ENCODE measurements at places on chromosomes 4 and X. TPM values are rescaled to one million over a fixed set of nuclear protein-coding genes. Genes with fewer than 3 reads are reported as not detected.

DNA sequence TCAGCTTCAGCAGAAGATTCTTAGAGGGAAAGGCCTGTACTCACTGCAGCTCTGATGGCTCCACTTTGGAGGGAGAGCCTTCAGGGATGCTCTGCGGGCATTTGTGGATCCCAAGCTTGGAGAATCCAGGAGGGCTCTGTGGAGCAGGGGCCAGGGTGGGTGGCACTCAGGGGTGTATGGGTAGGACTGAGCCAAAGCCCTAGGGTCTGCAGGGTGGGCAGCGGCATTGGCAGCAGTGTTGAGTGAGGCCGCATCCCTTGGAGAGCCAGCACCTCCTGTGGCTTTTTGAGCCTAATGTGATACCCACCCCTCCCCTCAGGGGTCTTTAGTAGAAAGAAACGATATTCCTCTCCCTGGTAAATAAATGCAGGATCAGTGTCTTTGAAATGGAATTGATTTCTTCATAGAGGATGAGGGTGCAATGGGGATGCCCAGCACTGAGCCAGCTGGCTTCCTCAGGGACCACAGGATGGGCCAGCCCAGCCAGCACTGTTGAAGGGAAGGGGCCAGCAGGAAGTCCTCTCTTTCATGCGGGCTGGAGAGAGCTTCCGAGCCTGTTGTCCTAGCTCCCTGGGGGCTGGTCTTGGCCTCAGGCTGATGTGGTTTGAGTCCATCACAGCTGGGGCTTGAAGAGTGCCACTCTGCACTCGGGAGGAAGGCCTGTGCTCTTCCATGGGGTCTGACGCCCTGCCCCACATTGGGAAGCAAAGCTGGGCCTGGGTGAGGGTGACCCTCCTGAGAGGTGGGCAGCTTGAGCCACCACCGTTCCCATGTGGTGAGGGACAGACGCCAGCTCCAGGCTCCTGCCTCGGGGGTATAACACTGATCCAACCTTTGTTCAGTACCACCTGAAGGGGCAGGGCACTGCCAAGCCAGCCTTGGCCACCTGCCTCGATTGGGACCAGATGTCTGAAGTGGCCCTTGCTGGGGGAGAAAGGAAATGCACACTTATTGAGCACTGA, 49.5 kb downstream of the PSAPL1 start:
- no peak for DNase-seq
- H3K4me3 ChIP-seq: no peak overlapping the region
- H3K27me3 ChIP-seq: peaks cover 19% of the 10 kb centered on the region

The SMIM9 gene
- not detected for total RNA-seq

The EVC2 gene
- total RNA-seq: 5.9 TPM

DNA sequence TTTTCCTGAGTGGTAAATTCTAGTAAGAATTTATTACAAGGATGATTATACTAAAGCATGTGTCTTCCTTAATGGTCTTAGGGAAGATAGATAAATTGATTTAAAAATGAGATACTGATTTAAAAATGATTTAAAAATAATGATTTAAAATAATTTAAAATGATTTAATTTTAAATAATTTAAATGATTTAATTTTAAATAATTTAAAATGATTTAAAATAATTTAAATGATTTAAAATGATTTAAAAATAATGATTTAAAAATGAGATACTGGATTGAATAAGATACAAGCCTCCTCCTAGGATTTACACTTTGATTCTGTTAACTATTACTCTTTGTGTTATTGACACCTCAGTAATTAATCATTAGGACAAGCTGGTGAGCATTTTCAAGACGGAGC, 59.0 kb downstream of the COX7B2 start:
- H3K4me3 ChIP-seq: no peak overlapping the region
- no peaks in the 10 kb centered on the region for H3K36me3 ChIP-seq
- H3K27me3 ChIP-seq: no peaks in the 10 kb centered on the region
- H3K4me1 ChIP-seq: no peaks in the 10 kb centered on the region
- H3K27ac ChIP-seq: no peak overlapping the region

DNA sequence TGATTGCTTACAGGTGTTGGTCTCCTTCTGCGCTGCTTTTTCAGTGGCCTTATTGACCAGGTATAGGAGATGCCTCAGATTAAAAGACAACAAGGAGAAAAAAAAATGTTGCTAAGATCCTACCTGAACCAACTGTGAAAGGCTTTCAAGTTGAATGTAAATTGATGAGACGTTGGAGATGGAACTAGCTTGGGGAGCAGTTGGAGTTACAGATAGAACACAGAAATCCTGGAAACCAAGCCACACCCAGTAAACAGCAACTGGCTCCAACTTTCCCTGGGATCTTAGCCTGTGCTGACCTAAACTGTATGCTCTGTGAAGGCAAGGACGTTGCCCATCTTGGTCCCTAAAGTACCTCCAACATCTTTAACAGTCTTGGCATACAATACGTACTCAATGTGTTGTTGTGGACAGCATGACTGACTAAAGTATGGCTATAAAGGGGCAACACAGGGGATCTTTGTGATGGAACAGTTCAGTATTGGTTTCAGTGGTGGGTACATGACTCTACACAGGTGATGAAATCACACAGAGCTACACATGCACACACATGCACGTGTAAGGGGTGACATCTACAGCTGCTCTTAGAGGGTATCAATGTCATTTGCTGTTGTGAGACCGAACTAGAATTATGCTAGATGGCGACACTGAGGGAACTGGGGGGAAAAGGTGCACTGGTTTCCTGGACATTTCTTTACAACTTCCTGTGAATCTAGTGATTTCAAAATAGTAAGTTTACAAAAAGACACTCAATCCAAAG, 22.3 kb downstream of the GAB3 start:
- peaks cover 33% of the 10 kb centered on the region for H3K4me1 ChIP-seq
- no peaks in the 10 kb centered on the region for H3K27me3 ChIP-seq
- no peaks in the 10 kb centered on the region for H3K36me3 ChIP-seq
- H3K27ac ChIP-seq: no peak overlapping the region

DNA sequence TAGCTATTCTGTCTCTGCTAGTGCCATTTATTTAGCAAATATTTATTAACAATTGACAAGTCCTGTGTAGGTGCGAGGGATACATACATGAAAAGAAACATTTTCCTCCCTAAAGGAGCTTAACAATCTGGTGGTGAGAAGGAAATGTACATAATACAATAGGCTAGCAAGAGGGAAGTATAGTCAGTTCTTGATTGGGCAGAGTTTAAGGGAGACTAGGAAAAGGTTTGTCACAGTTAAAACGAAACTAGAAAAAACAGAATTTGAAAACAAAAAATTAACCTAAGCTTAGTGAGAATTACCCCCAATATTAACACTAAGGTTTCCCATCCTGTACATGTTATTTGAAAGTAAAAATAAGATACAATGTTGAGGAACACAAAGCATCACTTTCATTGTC, 8.6 kb upstream of the MAML3 start:
- no peak overlapping the region for H3K4me3 ChIP-seq
- H3K27ac ChIP-seq: no peak overlapping the region
- H3K27me3 ChIP-seq: no peaks in the 10 kb centered on the region
- no peaks in the 10 kb centered on the region for H3K36me3 ChIP-seq
- peaks cover 8% of the 10 kb centered on the region for H3K4me1 ChIP-seq

- no peak overlapping the region for H3K27ac ChIP-seq
- H3K27me3 ChIP-seq: peaks cover 7% of the 10 kb centered on the region
- H3K4me1 ChIP-seq: no peaks in the 10 kb centered on the region
- no peak for DNase-seq
- H3K36me3 ChIP-seq: no peaks in the 10 kb centered on the region
- no peak overlapping the region for H3K4me3 ChIP-seq
Measured at GRCh38 chr4:172945611-172946010, 223.0 kb upstream of the GALNT7 start.

DNA sequence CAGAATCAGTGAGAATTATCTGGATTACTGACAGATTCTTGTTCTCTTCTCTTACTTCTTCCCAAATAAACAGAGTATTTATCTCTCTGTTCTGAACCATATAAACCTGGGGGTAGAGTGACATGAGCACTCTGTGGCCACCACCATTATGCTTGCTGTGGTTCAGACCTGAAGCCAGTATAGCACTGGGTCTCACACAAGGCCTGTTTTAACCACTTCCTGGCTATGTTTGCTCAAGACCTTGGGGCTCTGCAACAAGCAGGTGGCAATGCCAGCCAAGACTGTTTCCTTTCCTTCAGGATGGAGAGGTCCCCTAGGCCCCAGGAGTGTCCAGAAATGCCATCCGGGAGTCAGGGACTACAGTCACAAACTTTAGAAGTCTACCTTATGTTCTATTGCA, 21.7 kb upstream of the HEPH start:
- no peaks in the 10 kb centered on the region for H3K36me3 ChIP-seq
- H3K27ac ChIP-seq: no peak overlapping the region
- H3K4me1 ChIP-seq: no peaks in the 10 kb centered on the region
- peaks cover 3% of the 10 kb centered on the region for H3K27me3 ChIP-seq
- no peak overlapping the region for H3K4me3 ChIP-seq
- DNase-seq: no peak

DNA sequence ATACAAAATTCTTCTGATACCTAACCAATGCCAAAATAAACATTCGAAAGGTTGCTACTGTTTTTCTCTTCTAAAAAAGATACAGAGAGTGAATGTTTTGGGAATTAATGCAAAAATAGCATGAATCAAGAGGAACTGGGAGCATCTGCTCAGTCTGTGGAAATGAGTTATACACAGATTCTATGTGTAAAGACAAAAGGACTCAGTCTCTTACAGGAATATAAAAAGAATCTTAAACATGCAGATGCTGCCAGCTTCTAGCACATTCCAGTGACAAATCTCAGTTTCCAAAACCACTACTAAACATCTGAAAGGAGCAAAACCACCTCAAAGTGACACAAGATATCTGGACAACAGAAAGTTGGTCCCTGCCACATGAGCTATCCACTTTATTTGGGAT, 55.0 kb downstream of the PAPSS1 start:
- no peaks in the 10 kb centered on the region for H3K36me3 ChIP-seq
- DNase-seq: peak; percentile 17
- no peak overlapping the region for H3K4me3 ChIP-seq
- no peaks in the 10 kb centered on the region for H3K27me3 ChIP-seq

The ERCC6L gene
- 5.4 TPM for total RNA-seq

GRCh38 chrX:40579900-40580536, 752 bp upstream of the ATP6AP2 start:
- H3K27ac ChIP-seq: peak overlapping the region; percentile 51
- H3K36me3 ChIP-seq: no peaks in the 10 kb centered on the region
- no peak for DNase-seq
- peak overlapping the region; percentile 69 for H3K4me3 ChIP-seq
- H3K27me3 ChIP-seq: no peaks in the 10 kb centered on the region

The CT45A3 gene
- total RNA-seq: not detected

The DCHS2 gene
- total RNA-seq: not detected

DNA sequence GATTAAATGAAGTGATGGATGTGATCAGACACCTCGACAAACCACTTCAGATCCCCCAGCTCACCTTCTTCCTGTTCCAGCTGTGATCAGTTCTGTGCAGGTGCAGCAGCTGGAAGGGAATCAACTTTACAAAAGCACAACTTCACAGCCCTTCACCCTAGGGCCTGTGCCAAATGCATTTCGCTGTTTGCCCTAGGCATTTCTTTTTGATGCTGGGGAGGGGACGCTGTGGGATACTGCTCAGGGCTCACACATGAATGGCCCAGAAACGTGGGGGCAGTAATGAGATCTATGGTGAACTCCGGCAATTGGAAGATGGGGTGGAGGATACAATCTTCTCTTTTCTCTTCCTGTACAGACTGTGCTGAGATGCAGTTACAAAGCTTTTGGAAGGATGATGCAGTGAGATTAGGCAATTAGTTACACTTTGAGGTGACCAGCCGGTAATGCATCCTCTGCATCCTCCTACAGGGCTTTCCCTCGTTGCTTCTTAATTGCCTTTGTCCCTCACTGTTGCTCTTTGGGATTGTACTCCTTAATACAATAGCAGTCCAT, 215.1 kb upstream of the PITX2 start:
- H3K4me3 ChIP-seq: no peak overlapping the region
- H3K4me1 ChIP-seq: peaks cover 4% of the 10 kb centered on the region
- DNase-seq: no peak

GRCh38 chr4:14783011-14783877, 219.0 kb upstream of the CPEB2 start:
- no peak overlapping the region for H3K27ac ChIP-seq
- H3K4me1 ChIP-seq: no peaks in the 10 kb centered on the region
- no peaks in the 10 kb centered on the region for H3K36me3 ChIP-seq

DNA sequence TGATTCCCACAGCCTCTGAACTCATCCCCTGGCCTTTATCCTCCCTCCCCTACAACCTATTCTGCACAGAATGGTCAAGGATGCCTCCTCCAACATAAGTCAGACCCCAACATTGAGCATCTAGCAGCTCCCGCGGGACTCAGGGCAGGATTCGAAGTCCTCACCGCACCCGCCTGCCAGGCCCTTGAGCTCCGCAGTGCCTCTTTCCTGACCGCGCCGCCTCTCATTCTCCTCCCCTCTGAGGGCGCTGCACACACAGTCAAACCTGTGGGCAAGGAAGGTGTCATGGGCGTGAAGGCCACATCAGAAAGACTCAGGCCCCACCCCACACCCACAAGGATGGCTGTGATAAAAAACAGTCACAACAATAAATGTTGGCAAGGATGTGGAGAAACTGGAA, 84.1 kb downstream of the CPZ start:
- DNase-seq: no peak
- H3K36me3 ChIP-seq: no peaks in the 10 kb centered on the region
- no peak overlapping the region for H3K4me3 ChIP-seq
- no peaks in the 10 kb centered on the region for H3K4me1 ChIP-seq

The BBS12 gene
- total RNA-seq: 5.9 TPM

DNA sequence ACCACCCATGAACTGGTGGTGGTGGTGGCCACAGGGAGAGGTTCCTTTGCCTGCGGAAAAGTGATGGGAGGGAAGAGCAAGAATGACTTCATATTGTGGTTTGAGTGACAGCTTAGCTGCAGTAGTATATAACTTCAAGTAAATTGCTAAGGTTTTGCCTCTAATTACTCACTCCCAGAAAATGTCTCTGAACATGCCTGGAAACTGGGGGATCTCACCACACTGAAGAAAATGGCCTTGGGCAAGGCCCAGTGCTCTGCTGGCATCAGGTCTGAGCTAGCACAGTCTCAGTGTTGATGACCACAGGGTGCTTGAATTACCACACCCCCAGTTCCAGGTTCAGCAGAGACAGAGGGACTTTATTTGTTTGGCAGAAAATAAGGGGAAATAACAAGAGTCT, 2085.4 kb downstream of the ARAP2 start:
- H3K4me3 ChIP-seq: no peak overlapping the region
- H3K4me1 ChIP-seq: 0 out of 2 replicates have a peak, but pooled peaks cover 1% of the 10 kb centered on the region
- peak; percentile 27 for DNase-seq
- no peak overlapping the region for H3K27ac ChIP-seq

- H3K4me3 ChIP-seq: no peak overlapping the region
- H3K27me3 ChIP-seq: peaks cover 15% of the 10 kb centered on the region
- H3K4me1 ChIP-seq: no peaks in the 10 kb centered on the region
Measured at GRCh38 chrX:50475208-50475607, 4.6 kb upstream of the DGKK start.

DNA sequence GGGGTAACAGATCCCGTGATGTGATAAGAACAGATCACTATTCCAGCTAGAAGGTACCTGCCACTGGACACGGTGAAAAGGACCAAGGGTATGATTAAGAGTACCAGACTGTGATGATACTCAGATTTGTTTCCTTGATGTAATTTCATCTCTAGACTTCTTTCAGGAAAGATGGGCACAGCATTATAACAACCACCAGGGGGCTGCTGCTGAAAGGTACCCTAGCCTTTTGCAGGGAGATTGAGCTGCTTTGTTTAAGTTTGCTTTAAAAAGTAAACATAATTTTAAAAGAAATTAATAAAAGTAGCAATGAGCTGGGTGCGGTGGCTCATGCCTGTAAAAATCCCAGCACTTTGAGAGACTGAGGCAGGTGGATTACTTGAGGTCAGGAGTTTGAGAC, 145.4 kb downstream of the EMCN start:
- no peak for DNase-seq
- H3K36me3 ChIP-seq: no peaks in the 10 kb centered on the region
- no peaks in the 10 kb centered on the region for H3K27me3 ChIP-seq
- H3K27ac ChIP-seq: no peak overlapping the region
- H3K4me3 ChIP-seq: no peak overlapping the region
- no peaks in the 10 kb centered on the region for H3K4me1 ChIP-seq

The MGAT4D gene
- total RNA-seq: not detected

The DYNLT3 gene
- total RNA-seq: 18.8 TPM

The SULT1B1 gene
- 0.18 TPM for total RNA-seq

The HSFX2 gene
- not detected for total RNA-seq

Measured in IMR-90 (cell line).